ENCODE measurements at places on chromosomes 4 and X.

DNA sequence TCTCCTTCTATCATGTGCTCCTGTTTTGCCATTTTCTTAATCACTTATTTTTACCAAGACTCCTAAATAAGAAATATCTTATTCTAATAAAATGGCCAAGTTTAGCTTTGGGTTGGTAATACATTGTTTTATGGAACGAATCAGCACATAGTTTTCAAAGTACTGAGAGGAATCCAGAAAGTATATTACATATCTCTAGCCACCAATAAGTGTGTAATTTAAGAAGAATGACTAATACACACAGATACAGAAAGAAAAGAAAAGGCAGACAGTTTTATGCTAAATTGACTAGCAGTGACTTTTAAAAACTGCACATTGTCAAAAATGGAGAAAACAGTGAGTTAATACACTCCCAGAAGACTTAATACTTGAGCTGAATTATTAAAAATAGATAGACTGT is 167.0 kb upstream of the IL15 start:
- ATAC-seq, result no peak

GRCh38 chr4:39045827-39046221 is 13.6 kb upstream of the TMEM156 start:
- ATAC-seq, result no peak

DNA sequence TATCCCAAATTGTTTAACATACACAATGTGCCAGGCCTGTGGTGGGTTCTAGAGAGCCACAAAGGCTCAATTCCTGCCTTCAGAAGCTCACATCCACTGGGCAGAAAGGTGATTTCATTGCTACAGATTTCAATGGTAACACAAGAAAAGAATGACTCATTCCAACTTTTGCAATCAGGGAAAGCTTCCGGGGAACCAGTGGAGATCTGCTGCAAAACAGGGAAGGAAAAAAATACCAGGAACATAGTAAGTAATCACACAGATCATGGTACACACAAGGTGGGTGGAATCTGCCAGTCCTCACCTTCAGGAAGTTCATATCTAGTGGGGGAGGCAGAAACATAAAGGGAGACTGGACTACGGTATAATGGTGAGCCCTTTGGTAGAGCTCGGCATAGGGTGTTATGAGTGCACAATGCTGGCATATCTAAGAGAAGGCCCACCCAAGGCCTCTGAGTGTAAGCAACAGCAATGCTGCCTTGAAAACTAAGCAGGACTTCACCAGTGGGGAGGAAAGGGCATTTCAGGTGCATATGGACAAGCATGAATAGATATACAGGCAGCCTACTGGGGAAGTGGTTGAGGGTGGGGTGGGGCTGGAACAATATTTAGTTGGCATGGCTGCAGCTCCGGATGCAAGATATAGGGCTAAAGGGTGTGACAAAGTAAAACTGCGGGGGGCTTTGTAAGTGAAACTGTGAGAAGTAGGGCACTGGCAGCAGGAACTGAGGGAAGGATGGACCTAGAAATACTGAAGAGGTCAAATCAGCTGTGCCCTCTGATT is 24.2 kb downstream of the GPRIN3 start:
- no peak for ATAC-seq

- no peak for ATAC-seq
These were observed 102.3 kb downstream of the WWC2 start for GRCh38 chr4:183201331-183201730.

DNA sequence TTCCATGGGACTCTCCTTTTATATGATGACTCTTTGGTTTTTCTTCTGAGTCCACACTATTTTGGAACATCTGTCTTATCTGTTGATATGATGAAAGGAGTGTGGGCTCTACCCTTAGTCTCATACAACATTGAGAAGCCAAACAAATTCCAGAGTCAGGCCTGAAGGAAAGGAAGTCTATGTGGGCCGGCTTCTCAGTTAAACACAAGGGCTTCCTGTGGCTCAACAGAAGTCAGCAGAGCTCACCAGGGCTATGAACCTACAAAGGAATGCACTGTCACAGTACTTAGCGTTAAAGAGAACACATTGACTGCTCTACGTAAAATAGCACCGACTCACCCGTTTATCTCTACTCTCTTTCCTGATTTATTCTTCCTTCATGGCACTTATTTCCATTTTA is 641.0 kb upstream of the FRG1 start:
- no peak for ATAC-seq

DNA sequence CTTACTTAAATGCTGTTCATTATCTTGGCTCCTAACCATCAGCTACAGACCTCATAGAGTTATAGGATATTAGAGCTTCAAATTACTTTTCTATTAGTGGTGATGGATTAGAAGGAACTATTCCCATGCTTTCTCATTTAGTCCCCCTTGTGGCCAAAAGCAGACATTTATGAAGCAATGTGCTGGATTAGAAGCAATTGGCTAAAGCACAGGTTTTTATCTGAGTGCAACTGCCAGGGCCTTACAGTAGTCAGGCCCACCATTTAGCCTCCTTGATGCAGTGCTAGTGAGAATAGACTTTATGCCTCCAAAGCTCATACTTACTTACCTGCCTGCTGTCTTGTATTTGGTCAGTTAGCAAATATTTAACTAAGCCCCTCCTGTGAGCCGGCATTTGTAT is 93.0 kb downstream of the TSPAN7 start:
- ATAC-seq, result peak; percentile 66

DNA sequence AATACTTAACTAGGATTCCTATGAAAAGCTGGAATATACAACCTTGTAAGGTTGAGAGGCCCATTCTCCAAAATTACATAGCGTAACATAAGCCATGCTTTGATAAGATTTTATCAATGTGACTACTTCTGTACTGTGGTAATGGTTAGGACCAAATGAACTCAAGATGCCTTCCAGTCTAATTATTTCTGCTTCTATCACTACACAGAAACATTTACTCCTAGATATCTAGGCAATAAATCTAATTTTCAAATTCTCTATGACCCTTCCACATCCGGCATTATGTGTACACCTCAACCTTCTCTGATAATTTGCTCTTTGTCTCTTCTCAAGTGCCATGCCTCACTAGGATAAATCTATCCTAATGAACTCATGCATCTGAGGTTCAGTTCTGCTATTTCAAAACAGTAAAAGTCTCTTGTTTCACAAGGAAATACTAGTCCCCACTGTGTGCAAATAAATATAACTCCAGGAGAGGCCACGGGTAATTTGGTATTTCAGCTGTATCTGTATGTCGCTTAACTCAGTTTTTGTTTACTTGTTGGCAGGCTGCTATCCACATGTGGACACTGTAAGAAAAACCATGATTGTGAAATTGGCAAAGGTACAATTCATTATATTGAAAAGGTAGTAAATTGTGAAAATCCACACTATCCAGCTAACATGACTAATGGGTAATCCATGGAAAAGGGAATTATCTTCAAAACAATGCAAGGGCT is 93.3 kb downstream of the PRDM5 start:
- no peak for ATAC-seq

DNA sequence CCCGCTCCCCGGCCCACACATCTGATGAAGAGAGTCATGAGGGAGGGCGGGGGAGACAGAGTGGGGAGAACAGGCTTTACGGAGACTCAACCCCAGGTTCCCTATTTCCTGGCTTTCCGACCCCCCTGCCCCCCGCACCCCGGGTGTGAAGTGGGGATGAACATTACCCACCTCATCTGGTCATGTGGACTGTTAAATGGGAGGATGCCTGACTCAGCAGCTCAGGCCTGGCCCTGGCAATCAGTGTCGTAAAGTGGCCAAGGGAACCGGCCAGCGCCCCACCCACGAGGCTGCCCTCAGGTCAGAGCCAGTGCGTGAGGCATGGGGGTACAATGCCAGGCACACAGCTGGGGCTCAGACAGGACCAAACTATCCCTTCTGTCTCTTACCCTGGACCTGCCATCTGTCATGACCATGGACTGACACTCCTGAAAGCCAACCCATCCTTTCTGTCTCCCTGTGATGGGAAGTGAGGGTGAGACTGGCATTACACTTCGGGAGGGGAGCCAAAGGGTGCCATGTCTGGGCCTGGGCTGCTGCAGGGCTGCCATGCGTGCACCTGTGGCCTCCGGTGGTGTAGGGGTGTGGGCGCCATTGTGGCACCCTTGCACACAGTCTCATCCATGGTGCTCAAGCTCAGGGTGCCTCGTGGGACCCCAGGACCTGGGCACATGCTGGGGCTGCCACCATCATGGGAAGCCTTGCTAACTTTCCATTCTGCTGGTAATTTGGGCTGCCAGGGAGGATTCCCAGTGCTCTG is 106.1 kb upstream of the PSAPL1 start:
- no peak for ATAC-seq

DNA sequence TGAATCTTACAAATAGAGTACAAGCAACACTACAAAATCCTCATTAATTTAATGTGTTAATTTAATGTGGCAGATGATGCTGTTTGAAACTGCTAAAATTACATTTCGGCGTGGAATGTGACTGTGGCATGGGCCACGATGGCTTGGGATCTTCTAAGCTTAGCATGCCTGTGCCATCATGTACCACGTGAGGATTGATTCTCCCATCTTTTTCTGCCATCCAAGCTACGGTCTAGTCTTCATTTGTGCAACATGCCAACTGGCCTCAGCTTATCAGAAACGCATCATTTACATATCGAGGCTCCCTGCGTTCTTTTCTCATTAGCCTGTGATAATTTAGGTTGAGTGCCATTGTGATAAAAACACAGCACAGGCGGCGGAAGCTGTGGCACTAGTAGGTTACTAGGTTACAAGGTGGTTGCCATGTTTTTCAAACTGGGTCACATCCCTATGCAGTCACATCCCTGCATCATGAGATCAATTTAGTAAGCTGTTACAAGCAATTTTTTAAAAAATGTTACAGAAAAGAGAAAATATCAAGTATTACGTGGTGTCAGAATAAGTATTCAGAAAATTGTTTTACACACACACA is 189.9 kb upstream of the RBPJ start:
- no peak for ATAC-seq

DNA sequence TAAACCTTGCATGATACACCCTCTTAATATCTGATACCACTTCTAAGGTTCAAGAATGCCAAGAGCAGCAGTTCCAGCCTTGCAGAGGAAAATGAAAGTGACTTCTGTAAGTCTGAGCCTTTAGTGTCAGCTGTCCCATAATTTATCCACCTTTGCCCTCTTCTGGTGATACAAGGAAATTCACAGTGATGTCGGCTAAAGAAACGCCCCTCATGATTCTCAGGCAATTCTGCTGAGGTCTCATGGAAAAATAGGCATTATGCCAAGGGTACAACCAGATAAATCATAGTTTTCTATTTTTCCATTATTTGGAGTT is 172.2 kb upstream of the CXCL13 start:
- ATAC-seq, result peak; percentile 44

DNA sequence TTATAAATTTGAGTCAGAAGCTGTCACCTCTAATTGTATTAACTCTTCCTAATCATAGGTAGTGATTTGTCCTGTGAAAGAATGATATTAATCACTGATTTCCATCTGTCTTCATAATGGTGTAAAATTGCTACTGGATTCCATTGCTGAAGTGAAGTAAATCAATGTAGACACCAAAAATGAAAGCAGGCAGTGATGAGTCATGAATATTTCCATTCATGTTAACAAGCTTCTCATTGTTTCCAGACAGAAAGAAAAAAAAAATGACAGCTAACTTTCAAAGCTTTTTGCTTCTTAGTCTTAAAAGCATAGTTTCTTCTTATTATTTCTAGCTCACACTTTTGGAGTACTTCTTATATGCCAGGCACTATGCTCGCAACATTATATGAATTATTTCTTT is 21.5 kb downstream of the FAM114A1 start:
- ATAC-seq, result peak; percentile 54

GRCh38 chr4:1243451-1244080 is 5.4 kb downstream of the CTBP1 start:
- ATAC-seq, result no peak

DNA sequence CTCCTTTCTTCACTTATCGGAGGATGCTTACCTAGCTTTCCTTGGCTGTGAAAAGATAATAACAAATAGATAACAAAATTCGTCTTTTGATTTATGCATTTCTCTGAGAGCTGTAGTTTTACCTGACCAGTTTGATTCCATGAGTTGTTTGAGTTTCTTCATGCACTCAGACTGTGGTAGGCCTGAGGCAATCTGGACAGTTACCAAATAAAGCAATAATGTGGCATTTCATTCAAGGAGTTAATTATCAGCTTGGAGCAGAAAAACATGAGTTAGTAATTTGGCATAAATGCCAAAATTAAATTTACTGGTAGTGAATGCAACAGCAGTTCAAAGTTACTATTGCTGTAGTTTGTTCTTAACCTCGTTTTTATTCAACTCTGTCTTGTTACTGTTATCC is 53.5 kb downstream of the FABP2 start:
- no peak for ATAC-seq

GRCh38 chrX:123185721-123186120 is 1.6 kb downstream of the GRIA3 start:
- ATAC-seq, result no peak

- ATAC-seq, result no peak
These were observed 10.9 kb upstream of the ASMTL start for GRCh38 chrX:1463581-1463980.

DNA sequence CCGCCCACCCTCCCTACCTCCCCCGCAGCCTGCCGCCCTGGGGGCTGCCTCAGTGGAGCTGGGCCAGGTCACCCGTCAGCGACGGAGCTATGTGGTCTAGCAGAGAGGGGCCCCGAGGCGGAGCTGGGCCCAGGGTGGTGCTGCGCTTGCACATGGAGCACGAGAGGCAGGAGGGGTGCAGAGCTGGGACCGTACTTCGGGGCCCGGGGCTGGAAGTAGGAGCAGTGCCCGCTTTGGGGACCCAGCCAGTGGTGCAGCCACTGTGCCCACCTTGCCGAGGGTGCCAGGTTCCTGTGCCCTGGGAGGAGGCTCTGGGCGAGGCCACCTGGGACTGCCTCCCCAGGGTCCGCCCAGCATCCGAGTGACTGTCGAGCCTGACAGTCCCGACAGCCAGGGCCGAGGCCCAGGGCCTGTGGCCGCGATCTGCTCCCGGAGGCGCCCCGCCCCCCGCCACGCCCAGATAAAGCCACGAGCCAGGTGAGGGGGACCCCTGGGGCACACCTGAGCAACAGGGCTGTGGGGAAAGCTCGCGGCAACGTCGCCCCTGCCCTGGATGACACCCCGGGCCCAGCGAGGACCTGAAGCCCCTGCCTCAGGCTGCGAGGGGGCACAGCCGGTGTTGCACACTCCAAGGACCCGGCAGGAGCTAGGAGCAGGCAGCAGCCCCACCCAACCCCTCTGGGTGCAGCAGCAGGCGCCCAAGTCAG is 117.5 kb downstream of the DNAAF6 start:
- no peak for ATAC-seq

- no peak for ATAC-seq
These were observed 792.2 kb downstream of the ADGRL3 start for GRCh38 chr4:61992351-61992750.

DNA sequence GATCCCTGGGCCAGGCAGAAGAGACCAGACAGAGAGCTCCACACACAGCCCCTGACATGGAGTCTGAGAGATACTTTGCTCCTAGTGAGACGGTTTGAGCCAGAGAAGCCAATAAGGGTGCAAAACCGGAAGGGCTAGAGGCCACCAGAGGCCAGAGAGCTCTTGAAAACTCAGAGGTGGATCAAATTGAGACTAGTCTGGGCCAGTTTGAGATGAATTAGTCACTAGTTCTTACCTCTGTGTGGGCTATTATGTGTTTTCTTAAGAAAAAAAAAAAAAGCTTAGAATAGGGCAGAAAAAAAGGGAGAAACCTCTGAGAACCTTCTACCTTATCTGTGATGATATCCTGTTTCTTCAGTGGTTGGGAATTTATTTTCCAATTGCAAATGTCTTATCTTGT is 110.4 kb upstream of the EDNRA start:
- ATAC-seq, result no peak

- ATAC-seq, result no peak
These were observed 926.6 kb downstream of the STIM2 start for GRCh38 chr4:27787195-27787594.
